ENCODE measurements at places on chromosomes 1 and 21. TPM values are rescaled to one million over a fixed set of nuclear protein-coding genes. Genes with fewer than 3 reads are reported as not detected.
A peak's percentile ranks its signal among the peaks of the same experiment; 100 is the strongest.

The NGF gene
- total RNA-seq = 0.49 TPM

The CHIA gene
- not detected for total RNA-seq

The DENND2C gene
- total RNA-seq = 4.8 TPM

The TRIM17 gene
- total RNA-seq = not detected

The SH2D1B gene
- not detected for total RNA-seq

The SPRR5 gene
- not detected for total RNA-seq

The SDC3 gene
- 15.0 TPM for total RNA-seq

The KCNT2 gene
- 7.2 TPM for total RNA-seq

- H3K27me3 ChIP-seq = no peaks in the 10 kb centered on the region
- no peaks in the 10 kb centered on the region for H3K4me1 ChIP-seq
- H3K36me3 ChIP-seq = no peaks in the 10 kb centered on the region
- no peak overlapping the region for H3K4me3 ChIP-seq
- DNase-seq = no peak
These were observed 151.4 kb downstream of the PTGER3 start for GRCh38 chr1:70896224-70896623.

GRCh38 chr1:228463559-228464455, 23.4 kb upstream of the RNF187 start:
- H3K4me1 ChIP-seq = no peaks in the 10 kb centered on the region
- H3K4me3 ChIP-seq = no peak overlapping the region
- no peak overlapping the region for H3K27ac ChIP-seq
- peak; percentile 37 for DNase-seq

- H3K36me3 ChIP-seq = no peaks in the 10 kb centered on the region
- H3K27me3 ChIP-seq = no peaks in the 10 kb centered on the region
- no peaks in the 10 kb centered on the region for H3K4me1 ChIP-seq
- DNase-seq = no peak
- no peak overlapping the region for H3K27ac ChIP-seq
These were observed 27.7 kb downstream of the CXADR start for GRCh38 chr21:17540530-17540929.

GRCh38 chr1:29645586-29645985, 409.3 kb downstream of the PTPRU start:
- no peaks in the 10 kb centered on the region for H3K27me3 ChIP-seq
- DNase-seq = no peak
- no peak overlapping the region for H3K27ac ChIP-seq

GRCh38 chr1:224565186-224565585, 50.9 kb upstream of the CNIH3 start:
- DNase-seq = no peak
- no peaks in the 10 kb centered on the region for H3K36me3 ChIP-seq
- no peak overlapping the region for H3K4me3 ChIP-seq
- no peaks in the 10 kb centered on the region for H3K27me3 ChIP-seq
- H3K4me1 ChIP-seq = no peaks in the 10 kb centered on the region
- H3K27ac ChIP-seq = no peak overlapping the region

DNA sequence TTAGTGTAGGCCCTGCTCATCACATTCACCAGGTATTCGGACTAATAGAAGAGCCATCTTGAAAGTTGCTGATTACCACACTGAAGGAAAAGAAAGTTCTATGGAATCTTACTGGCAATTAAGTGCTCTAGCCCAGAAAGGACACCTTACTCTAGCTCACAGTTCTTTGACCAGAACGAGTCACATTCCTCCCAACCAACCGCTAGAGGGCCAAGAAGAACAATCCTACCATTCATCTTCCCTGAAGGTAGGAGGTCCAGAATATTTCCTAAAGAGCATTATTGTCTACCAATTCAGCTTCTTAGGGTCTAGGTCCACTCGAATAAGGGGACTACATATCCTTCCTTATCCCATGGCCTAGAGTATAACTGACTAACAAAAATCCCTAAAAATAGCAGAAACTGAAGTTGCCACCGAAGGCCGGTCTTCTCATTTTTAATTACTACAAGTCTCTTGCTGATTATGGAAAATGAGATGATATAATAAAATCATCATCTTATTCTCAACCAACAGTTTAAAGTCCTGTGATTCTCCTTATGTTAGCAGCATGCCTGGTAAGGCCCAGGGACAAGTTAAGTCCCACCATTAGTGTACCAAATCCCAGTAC, 2.7 kb upstream of the FMO1 start:
- H3K27me3 ChIP-seq = no peaks in the 10 kb centered on the region
- peak; percentile 57 for DNase-seq
- H3K27ac ChIP-seq = no peak overlapping the region
- no peaks in the 10 kb centered on the region for H3K4me1 ChIP-seq
- H3K36me3 ChIP-seq = no peaks in the 10 kb centered on the region

GRCh38 chr1:18531503-18531845, 50.7 kb downstream of the KLHDC7A start:
- no peaks in the 10 kb centered on the region for H3K4me1 ChIP-seq
- H3K27me3 ChIP-seq = no peaks in the 10 kb centered on the region
- DNase-seq = no peak

- H3K36me3 ChIP-seq = no peaks in the 10 kb centered on the region
- H3K27ac ChIP-seq = no peak overlapping the region
- H3K4me1 ChIP-seq = no peaks in the 10 kb centered on the region
- no peak overlapping the region for H3K4me3 ChIP-seq
These were observed 12.0 kb upstream of the HNRNPU start for GRCh38 chr1:244876228-244876910.

DNA sequence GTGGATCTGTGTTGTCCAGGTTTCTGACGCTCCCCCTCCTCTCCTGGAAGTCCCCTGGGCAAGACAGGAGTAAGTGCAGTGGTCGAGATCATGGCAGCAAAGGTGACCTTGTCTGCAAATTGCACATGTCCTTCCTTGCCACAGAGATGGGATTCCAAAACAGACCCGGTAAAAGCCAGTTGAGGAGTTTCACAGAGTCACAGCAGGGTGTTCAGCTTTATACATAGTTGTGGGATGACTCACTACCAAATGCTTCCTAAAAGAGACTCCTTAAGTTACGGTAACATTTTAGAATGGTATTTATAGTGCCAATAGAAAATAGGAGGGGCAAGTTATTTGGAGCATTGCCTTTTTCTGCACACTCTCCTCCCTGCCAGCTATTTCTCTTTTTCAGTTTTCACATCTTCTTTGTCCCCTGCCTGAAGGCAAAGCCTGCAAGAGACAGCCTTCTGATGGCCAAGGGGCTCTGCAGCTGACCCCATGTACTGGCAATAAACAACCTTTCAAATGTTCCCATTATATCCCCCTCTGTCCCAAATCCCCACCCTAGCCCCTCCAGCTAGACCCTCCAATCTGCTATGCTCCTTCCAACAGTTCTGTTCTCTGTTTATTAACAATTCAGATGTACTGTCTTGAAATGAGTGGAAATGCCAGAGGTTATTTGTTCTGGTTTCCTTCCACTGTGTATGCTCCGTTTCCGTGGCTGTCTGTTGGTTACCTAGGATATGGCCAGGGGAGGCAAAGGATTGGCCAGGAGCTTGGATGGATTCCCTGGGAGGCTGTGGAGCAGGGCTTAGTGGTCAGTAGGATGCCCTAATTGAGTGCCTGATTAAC, 115.0 kb downstream of the TGFB2 start:
- no peaks in the 10 kb centered on the region for H3K4me1 ChIP-seq
- H3K27ac ChIP-seq = no peak overlapping the region
- H3K27me3 ChIP-seq = no peaks in the 10 kb centered on the region
- no peak overlapping the region for H3K4me3 ChIP-seq
- H3K36me3 ChIP-seq = no peaks in the 10 kb centered on the region

- H3K4me3 ChIP-seq = no peak overlapping the region
- no peak overlapping the region for H3K27ac ChIP-seq
- H3K4me1 ChIP-seq = no peaks in the 10 kb centered on the region
- no peaks in the 10 kb centered on the region for H3K36me3 ChIP-seq
- no peaks in the 10 kb centered on the region for H3K27me3 ChIP-seq
These were observed 9.3 kb upstream of the CCN1 start for GRCh38 chr1:85571181-85571759.

GRCh38 chr21:35628316-35628715, 432.0 kb downstream of the SETD4 start:
- no peaks in the 10 kb centered on the region for H3K27me3 ChIP-seq
- no peak for DNase-seq
- H3K27ac ChIP-seq = no peak overlapping the region
- no peaks in the 10 kb centered on the region for H3K4me1 ChIP-seq

DNA sequence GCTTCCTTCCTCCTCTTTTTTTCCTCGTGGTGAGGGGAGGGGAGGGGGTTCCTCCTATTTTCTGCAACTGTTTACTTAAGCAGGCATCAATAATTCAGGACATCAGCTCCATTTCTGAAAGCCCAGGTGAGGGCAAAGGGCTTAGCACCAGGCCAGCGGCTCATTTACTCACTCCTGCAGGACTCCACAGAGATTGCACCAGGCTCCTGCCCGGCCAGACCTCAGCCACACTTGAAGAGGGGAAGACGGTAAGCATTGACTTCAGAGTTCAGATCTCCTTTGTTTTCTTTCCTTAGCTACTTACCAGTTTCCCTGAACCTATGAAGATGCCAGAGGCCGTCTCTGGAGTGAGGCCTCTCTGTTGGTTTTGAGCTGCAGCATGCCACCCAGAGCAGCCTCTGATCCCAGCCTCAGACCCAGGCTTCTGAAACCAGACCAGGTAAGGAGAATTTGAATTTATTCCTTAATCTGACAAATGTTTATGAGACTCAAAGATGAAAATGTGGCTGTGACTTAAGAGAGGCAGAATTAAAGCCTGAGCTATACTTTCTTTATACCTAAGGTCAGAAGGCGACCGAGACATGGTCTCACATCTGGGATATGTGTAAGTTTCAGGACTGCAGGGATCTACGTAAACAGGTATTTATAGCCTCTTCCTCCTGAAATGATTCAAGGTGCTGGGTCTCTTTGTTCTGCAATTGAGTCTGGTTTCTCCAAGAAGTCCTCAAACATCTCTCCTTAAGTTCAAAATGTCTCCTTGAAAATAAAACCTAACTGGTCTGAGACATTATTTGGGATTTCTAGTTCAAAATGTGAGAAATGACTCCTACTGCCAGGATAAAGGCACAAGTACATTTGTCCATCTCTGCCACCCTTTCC, 272.5 kb upstream of the RUNX1 start:
- no peak overlapping the region for H3K4me3 ChIP-seq
- DNase-seq = no peak
- H3K27ac ChIP-seq = no peak overlapping the region
- no peaks in the 10 kb centered on the region for H3K36me3 ChIP-seq
- no peaks in the 10 kb centered on the region for H3K27me3 ChIP-seq
- no peaks in the 10 kb centered on the region for H3K4me1 ChIP-seq

- no peaks in the 10 kb centered on the region for H3K4me1 ChIP-seq
- H3K36me3 ChIP-seq = no peaks in the 10 kb centered on the region
- DNase-seq = no peak
- no peaks in the 10 kb centered on the region for H3K27me3 ChIP-seq
- no peak overlapping the region for H3K27ac ChIP-seq
These were observed 4.4 kb downstream of the LCE2C start for GRCh38 chr1:152679459-152679858.

DNA sequence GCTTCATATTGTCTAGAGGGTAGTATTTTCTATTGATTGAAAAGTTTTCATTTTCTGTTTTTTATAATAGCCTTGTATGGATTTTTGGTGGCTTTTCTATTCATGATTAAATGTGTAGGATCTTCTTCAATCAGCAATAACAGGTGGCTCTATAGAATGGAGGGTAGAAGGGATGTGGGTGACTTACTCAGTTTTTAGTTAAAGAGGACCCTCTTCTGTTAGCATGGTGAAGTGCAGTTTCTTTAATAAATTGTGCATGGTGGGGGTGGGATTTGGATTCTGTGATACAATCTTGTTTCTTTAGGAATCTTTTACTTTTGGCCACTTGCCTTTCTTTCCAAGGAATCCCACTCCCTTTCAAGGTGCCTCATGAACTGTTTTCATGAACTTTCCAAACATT, 64.7 kb downstream of the SLC35A3 start:
- H3K36me3 ChIP-seq = no peaks in the 10 kb centered on the region
- no peak overlapping the region for H3K27ac ChIP-seq
- H3K27me3 ChIP-seq = no peaks in the 10 kb centered on the region
- no peak overlapping the region for H3K4me3 ChIP-seq

- no peaks in the 10 kb centered on the region for H3K27me3 ChIP-seq
- no peak for DNase-seq
- no peak overlapping the region for H3K27ac ChIP-seq
- H3K4me1 ChIP-seq = no peaks in the 10 kb centered on the region
These were observed 31.4 kb downstream of the NAV1 start for GRCh38 chr1:201570181-201570885.

DNA sequence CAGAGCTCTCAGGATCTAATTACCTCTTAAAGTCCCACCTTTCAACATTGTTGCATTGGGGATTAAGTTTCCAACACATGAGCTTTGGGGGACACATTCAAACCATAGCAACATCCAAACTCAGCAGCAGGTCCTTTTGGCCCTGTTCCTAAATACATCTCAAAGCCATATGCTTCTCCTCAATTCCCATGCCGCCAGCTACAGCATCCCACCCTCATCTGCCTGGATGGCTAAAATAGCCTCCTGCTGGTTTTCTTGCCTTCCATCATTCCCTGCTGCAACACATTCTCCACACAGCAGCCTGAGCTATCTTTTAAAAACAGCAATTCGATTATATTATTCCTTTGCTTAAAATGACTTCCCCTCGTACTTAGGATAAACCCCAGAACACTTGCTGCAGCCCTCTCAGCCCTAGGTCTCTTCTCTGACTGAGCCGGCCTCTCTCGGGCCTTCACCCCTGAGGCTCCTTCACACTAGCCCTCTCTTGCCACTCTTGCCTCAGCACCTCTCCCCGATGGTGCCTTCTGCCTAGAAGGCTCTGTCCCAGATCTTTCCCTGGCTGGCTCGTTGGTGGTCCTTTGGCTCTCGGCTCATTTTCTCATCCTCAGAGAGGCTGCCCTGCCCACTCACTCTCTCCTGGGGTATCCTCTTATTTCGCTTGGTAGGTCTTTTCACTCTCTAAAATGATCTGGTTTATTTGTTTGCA, 16.5 kb downstream of the MYBPH start:
- H3K4me3 ChIP-seq = no peak overlapping the region
- DNase-seq = no peak
- H3K36me3 ChIP-seq = no peaks in the 10 kb centered on the region
- H3K27me3 ChIP-seq = no peaks in the 10 kb centered on the region
- H3K27ac ChIP-seq = no peak overlapping the region

GRCh38 chr1:180954801-180955165, 42.1 kb downstream of the KIAA1614 start:
- DNase-seq = no peak
- no peak overlapping the region for H3K4me3 ChIP-seq
- H3K4me1 ChIP-seq = no peaks in the 10 kb centered on the region
- H3K27me3 ChIP-seq = no peaks in the 10 kb centered on the region
- H3K36me3 ChIP-seq = no peaks in the 10 kb centered on the region

DNA sequence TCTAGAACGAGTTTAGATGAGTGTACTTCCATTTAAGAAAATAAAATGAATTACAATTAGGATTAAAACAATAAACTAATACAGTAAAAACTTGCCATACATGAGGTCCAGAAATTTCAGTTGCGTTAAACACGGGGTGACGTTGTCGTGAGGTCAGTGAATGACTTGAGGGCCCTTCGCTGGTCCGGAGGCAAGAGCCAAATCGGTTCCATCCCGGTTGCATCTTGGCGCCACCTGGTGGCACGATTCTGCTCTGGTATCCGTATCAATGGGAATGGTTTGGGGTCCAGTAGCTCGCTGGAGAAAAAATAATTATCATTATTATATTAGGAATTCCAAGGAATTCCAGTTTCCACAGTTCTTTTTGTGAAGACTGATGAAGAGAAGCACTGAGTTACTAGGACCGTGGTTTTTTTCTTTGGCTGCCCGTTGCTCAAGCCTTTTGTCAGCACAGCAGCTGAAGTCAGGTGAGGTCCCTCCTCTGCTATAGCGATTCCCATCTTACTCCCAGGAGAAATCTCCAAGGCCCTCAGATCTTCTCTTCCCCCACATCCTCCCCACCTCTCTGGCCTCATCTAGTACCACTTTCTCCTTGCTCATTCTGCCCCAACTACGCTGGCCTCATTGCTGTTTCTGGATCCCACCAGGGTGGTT, 161.4 kb downstream of the SLC35F3 start:
- peak; percentile 79 for DNase-seq
- H3K36me3 ChIP-seq = no peaks in the 10 kb centered on the region
- no peaks in the 10 kb centered on the region for H3K27me3 ChIP-seq
- H3K4me1 ChIP-seq = no peaks in the 10 kb centered on the region
- H3K27ac ChIP-seq = no peak overlapping the region

Measured in right lobe of liver (tissue), 6 donors.